Right lobe of liver (tissue), 6 donors: ENCODE measurements at places on chromosomes 16 and 17. TPM values are rescaled to one million over a fixed set of nuclear protein-coding genes. Genes with fewer than 3 reads are reported as not detected.
A peak's percentile ranks its signal among the peaks of the same experiment; 100 is the strongest.

GRCh38 chr16:46844771-46845170, 13.8 kb upstream of the C16orf87 start:
- H3K36me3 ChIP-seq = no peaks in the 10 kb centered on the region
- peaks cover 9% of the 10 kb centered on the region for H3K4me1 ChIP-seq
- no peak overlapping the region for H3K4me3 ChIP-seq
- DNase-seq = no peak
- H3K27ac ChIP-seq = no peak overlapping the region

Gene MARCHF10
- not detected for total RNA-seq

- H3K36me3 ChIP-seq = no peaks in the 10 kb centered on the region
- H3K4me3 ChIP-seq = no peak overlapping the region
- H3K4me1 ChIP-seq = no peaks in the 10 kb centered on the region
- no peak overlapping the region for H3K27ac ChIP-seq
- no peaks in the 10 kb centered on the region for H3K27me3 ChIP-seq
These were observed 125.6 kb downstream of the GAS7 start for GRCh38 chr17:10072556-10073425.

Gene C17orf50
- not detected for total RNA-seq

DNA sequence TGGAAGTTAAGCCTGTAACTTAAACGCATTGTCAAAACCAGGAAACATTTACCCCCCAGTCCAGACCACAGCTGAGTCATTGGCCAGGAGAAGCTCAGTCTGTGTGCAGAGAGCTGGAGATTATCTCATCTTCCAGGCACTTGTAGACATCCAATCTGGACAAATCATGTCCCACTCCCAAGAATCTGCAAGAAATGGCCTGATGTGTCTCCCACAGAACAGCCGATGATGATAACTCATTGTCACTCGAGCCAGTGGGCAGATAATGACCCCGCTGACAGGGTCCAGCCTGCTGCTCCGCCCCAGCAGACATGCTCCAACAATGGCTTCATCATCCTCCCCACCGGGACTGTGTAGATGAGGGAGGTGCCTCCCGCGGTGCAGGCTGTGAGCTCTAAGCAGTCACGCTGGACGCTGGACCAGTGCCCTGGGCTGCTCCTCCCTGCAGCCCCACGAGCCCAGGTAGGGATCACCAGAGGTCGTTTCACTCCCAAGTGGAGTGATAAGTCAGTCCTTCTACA, 322.5 kb downstream of the C16orf95 start:
- no peaks in the 10 kb centered on the region for H3K36me3 ChIP-seq
- no peaks in the 10 kb centered on the region for H3K4me1 ChIP-seq
- no peak for DNase-seq
- H3K27ac ChIP-seq = no peak overlapping the region

Gene SEZ6L2
- total RNA-seq = 0.39 TPM

Gene RGS11
- 0.92 TPM for total RNA-seq

Gene PYDC1
- not detected for total RNA-seq

Gene HS3ST3B1
- total RNA-seq = 27.1 TPM

GRCh38 chr17:15124746-15125145, 140.4 kb downstream of the PMP22 start:
- H3K4me1 ChIP-seq = no peaks in the 10 kb centered on the region
- no peak overlapping the region for H3K27ac ChIP-seq
- no peak for DNase-seq
- no peaks in the 10 kb centered on the region for H3K36me3 ChIP-seq

Gene COPZ2
- 20.5 TPM for total RNA-seq

DNA sequence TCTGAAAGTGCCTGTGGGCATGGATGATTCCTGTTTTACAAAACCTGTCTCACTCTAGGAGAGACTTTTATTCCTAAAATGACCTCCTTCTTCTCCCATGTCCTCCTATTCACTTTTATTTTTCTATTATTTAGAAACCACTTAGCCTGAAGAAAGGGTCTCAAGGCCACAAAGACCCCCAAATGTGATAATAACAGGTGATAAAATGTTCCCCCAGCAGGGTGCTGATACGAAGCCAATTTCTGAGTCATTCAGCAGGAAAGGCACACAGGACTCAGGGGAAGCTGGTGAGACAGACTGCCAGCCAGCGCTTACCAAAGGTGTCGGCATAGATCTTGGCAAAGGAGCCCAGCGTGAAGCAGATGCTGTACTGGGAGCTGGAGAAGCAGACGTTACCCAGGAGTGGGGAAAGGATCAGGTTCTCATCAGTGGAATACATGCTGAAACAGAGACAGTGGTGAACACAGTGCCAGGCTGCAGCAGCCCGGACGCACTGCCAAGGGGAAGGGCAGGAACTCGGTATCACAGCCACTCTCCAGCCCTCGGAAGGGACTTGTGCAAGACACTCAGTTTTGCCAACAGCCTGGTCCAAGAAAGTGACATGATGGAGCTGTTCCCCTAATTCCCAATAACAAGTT, 24.6 kb downstream of the HIGD1B start:
- no peak overlapping the region for H3K4me3 ChIP-seq
- no peaks in the 10 kb centered on the region for H3K27me3 ChIP-seq
- no peaks in the 10 kb centered on the region for H3K4me1 ChIP-seq
- DNase-seq = no peak
- H3K27ac ChIP-seq = no peak overlapping the region

GRCh38 chr16:81624760-81625543, 154.1 kb upstream of the PLCG2 start:
- DNase-seq = no peak
- no peaks in the 10 kb centered on the region for H3K27me3 ChIP-seq
- no peak overlapping the region for H3K4me3 ChIP-seq
- H3K4me1 ChIP-seq = peaks cover 12% of the 10 kb centered on the region

Gene DLX4
- not detected for total RNA-seq

GRCh38 chr17:72342627-72343527, 222.1 kb downstream of the SOX9 start:
- H3K36me3 ChIP-seq = no peaks in the 10 kb centered on the region
- no peak overlapping the region for H3K27ac ChIP-seq
- DNase-seq = no peak

GRCh38 chr17:40515011-40515410, 13.6 kb upstream of the TNS4 start:
- H3K27me3 ChIP-seq = no peaks in the 10 kb centered on the region
- no peak for DNase-seq
- no peak overlapping the region for H3K4me3 ChIP-seq
- H3K27ac ChIP-seq = no peak overlapping the region

DNA sequence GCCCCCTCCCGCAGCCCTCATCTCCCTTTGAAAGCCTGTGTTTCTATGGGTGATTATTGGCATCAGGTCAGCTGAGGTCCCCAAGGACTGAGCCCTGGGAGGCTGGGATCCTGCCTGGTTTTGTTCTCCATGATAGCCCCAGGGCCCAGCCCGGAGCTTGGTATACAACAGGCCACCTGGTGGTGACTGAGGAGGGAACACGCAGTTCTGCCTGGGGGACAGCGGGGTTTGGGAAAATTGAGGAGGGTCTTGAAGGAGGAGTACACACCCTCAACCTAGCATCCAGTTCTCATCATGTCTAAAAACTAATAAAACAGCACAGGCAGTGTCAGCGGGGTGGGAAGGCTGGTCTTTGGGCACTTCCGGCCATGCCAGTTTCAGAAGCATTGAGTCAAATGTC, 335.1 kb downstream of the CPPED1 start:
- H3K36me3 ChIP-seq = no peaks in the 10 kb centered on the region
- H3K27me3 ChIP-seq = no peaks in the 10 kb centered on the region
- H3K4me3 ChIP-seq = no peak overlapping the region
- DNase-seq = no peak

DNA sequence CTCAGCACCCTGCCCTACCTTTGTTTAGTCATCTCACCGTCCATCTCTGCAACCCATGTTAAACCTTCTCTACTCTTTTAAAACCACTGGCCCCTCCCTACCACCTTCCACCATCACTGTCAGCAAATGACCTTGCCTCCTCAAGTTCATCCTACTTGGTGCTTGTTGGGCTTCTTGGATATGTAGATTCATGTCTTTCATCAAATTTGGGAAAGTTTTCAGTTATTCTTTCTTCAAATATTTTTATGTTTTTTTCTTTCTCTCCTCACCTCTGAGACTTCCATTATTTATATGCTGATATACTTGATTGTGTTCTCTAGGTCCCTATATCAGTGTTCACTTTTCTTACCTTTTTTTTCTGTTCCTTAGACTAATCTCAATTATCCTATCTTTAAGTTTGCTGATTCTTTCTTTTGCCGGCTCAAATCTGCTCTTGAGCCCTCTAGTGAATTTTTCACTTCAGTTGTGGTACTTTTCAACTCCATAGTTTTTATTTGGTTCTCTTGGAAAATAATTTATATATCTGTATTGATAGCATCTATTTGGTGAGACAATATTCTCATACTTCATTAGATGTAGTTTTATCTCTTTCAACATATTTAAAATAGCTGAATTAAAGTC, 28.7 kb upstream of the ALDH3A2 start:
- H3K27ac ChIP-seq = no peak overlapping the region
- no peaks in the 10 kb centered on the region for H3K4me1 ChIP-seq
- H3K4me3 ChIP-seq = no peak overlapping the region

DNA sequence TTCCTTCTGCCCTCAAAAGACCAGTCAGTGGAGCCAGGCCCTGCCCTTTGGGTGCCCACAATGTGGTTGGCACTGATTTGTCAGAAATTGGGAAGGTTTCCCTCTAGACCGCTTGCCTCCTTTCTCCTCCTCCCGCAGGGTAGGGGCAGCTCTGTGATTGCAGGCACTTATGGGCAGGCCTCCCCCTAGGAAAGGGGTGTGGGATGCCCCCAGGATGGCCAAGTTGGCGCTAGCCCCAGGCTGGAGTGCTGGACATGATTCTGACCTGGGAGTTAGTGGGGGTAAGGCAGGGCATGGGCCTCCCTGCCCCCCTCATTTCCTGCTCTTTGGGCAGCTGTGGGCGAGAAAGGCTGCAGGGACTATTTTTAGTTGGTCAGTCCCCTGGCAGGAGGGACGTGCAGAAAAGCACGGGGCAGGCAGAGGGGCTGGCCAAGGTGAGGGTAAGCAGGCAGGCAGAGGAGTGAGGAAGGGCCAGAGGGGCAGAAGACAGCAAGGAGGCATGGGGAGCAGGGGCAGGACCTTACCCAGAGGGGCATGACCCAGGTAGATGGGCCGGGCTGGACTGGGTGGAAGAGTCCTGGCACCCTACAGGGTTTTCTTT, 3.3 kb downstream of the RARA start:
- H3K4me1 ChIP-seq = peaks cover 10% of the 10 kb centered on the region
- no peaks in the 10 kb centered on the region for H3K36me3 ChIP-seq

DNA sequence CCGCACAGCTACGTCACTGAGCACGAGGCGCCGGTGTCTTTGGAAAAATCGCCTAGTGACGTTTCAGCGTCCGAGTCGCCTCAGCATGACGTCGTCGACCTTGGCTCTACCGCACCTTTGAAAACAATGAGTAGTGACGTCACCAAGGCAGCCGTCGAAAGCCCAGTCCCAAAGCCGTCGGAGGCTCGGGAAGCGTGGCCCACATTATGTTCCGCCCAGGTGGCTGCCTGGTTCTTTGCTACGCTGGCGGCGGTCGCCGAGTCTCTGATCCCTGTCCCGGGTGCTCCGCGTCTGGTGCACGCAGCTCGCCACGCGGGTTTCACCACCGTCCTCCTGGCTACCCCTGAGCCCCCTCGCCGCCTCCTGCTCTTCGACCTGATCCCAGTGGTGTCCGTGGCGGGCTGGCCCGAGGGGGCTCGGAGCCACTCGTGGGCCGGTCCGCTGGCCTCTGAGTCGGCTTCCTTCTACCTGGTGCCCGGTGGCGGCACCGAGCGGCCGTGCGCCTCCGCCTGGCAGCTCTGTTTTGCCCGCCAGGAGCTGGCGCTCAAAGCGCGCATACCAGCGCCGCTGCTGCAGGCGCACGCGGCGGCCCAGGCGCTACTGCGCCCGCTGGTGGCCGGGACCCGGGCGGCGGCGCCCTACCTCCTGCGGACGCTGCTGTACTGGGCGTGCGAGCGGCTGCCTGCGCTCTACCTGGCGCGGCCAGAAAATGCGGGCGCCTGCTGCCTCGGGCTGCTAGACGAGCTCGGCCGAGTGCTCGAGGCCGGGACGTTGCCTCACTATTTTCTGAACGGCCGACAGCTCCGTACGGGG, 1.5 kb downstream of the TMEM102 start:
- H3K27me3 ChIP-seq = no peaks in the 10 kb centered on the region
- H3K27ac ChIP-seq = peak overlapping the region; percentile 65
- no peaks in the 10 kb centered on the region for H3K36me3 ChIP-seq
- peaks cover 3% of the 10 kb centered on the region for H3K4me1 ChIP-seq

DNA sequence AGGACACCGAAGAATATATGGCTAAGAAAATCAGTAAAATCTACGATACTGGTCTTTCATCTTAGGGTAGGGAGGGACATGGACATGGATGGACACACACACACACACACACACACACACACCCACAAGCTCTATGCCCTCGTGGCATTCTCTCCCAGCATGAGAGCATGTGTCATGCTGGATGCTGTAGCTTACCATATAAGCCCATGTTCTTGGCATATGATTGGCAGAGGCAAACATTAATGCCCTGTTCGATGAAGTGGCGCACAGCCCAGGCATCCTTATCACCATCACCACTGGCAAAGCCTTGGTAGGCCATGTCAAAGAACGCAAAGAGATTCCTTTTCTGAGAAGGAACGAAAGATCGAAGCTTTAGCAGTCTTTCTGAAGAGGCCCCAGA, 17.6 kb downstream of the GOT2 start:
- no peak for DNase-seq
- no peaks in the 10 kb centered on the region for H3K4me1 ChIP-seq
- no peaks in the 10 kb centered on the region for H3K36me3 ChIP-seq
- H3K27ac ChIP-seq = peak overlapping the region; percentile 97
- no peak overlapping the region for H3K4me3 ChIP-seq
- no peaks in the 10 kb centered on the region for H3K27me3 ChIP-seq

GRCh38 chr16:637081-638018, 1.2 kb upstream of the METTL26 start:
- H3K4me3 ChIP-seq = peak overlapping the region; percentile 73
- peaks cover 15% of the 10 kb centered on the region for H3K4me1 ChIP-seq
- H3K27ac ChIP-seq = peak overlapping the region; percentile 96
